Gastroesophageal sphincter (tissue), 4 donors: ENCODE measurements at places on chromosomes 12 and 14. TPM values are rescaled to one million over a fixed set of nuclear protein-coding genes. Genes with fewer than 3 reads are reported as not detected.

The CLEC6A gene
- total RNA-seq, result not detected

The APOF gene
- total RNA-seq, result not detected

The E2F7 gene
- total RNA-seq, result not detected

The LHX5 gene
- not detected for total RNA-seq
